ENCODE measurements at places on chromosomes 6 and 20.

GRCh38 chr6:23989885-23990533 is 136.0 kb upstream of the NRSN1 start:
- DNase-seq = no peak

GRCh38 chr6:157587127-157587926 is 206.3 kb downstream of the ZDHHC14 start:
- DNase-seq = no peak

DNA sequence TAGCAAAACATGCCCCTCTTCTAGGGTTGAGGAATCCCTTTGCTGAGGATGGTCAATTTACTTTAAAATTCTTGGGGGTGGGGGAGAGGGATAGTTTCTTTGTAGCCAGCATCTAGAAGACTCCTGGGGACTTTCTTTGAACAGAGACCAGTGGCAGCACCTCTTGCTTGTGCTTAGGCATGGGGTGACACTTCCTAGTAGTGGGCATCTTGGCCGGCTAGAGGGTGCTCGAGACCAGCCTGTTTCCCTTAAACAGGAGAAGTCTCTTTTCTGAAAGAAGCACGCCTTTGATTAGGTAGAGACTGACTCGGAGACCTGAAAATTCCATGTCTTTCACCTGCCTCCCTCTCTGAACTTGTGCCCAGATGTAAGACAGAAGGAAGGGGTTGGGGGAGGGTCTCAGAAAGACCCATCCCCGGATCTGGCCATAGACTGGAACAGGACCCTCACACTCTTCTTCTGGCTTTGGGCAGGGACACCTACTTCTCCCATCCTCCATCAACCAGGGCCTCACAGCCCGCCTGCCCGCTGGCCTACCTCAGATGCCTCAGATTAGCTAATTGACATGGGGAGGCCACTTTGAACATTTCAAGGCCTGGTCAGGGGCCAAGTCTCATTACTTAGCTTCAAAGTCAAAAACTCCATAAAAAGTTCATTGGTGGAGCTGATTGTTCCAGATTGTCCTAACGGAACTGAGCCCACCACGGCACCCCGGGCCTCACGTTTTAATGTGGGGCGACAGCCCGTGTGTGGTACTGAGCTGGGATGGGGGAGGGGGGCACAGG is 172.2 kb downstream of the CDC5L start:
- DNase-seq = no peak

GRCh38 chr6:90033746-90034271 is 139.5 kb downstream of the GJA10 start:
- DNase-seq = no peak

DNA sequence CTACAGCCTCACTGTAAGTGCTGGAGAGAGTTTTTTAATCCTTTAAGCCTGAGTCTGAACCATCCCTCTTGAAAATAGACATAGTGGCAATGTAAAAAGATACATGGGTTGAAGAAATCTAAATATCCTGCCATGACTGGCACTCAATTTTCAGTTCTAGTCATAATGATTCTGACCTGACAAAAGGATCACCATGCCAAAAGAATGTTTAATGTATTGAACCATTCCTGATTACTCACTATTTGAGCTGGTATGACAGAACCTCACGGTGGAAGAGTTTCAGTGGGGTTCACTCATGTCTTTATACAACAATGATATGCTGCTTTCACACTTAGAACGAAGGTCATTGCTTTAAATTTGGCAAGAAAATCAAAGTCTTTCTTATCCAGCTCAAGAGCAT is 93.4 kb downstream of the HIVEP2 start:
- DNase-seq = no peak

- peak; percentile 90 for DNase-seq
Observed at GRCh38 chr6:32369660-32370059, 2.0 kb downstream of the TSBP1 start.

GRCh38 chr20:1898482-1899240 is 3.5 kb downstream of the SIRPA start:
- no peak for DNase-seq

GRCh38 chr6:118281291-118281690 is 266.8 kb upstream of the PLN start:
- DNase-seq = no peak

GRCh38 chr20:19973961-19974629 is 43.1 kb upstream of the NAA20 start:
- DNase-seq = peak; percentile 85

DNA sequence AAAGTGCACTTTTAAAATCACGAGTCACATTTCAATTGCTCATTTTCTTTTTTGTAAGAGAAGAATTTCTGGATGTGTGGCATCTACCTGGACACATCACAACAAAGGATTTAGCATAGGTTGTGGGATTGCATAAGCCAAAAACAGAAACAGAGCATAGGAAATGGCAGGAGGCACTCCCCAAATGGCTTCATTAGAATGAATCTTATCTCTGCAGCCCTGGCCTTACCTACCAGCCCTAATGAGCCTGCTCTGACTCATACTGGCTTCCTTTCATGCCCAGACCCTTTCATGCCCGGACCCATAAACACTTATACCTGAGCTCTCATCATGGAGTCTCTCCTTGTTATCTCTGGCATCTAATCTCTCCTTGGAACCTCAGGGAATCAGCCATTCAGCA is 23.9 kb upstream of the SPTLC3 start:
- DNase-seq = no peak

- peak; percentile 75 for DNase-seq
Observed at GRCh38 chr6:39669207-39669972, 55.8 kb downstream of the KIF6 start.

DNA sequence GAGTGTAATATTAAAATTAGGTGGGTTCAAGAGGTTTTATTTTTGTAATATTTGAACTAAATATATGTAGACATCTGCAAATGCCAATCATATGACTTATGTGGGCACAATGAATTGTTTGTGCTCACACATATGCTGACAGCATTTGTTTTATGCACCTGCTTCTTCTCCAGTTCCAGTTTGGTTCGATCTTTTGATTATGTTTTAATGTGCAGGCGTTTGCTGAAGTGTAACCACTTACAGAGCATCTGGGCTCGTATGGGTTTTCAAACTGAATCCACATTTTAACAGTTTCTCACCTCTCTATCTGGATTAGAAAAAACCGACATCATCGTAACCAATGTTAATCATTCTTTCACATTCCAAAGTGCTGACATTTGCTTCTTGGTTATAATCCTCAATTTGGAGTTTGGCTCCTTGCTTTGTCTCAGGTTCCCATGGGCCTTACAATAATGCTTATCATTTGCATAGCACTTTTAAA is 129.1 kb upstream of the SPACA1 start:
- DNase-seq = no peak

GRCh38 chr20:16417001-16417400 is 156.2 kb downstream of the KIF16B start:
- DNase-seq = no peak

DNA sequence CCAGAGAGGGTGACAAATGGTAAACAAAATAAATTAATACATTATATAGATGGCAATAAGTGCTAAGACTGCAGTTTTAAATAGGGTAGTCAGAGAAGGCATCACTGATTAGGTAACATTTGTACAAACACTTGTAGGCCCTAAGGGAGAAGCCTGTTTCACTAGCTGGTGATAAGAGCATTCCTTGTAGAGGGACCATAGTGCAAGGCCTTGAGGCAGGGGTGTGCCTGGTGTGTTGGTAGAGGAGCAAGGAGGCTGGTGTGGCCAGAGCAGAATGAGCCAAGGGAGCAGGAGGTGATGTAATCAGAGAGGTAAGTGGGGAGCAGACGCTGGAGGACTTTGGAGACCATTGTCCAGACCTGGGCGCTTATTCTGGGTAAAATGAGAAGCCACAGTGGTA is 70.7 kb downstream of the ANKRD6 start:
- no peak for DNase-seq

- DNase-seq = no peak
Observed at GRCh38 chr6:116535109-116535508, 10.4 kb downstream of the TRAPPC3L start.

DNA sequence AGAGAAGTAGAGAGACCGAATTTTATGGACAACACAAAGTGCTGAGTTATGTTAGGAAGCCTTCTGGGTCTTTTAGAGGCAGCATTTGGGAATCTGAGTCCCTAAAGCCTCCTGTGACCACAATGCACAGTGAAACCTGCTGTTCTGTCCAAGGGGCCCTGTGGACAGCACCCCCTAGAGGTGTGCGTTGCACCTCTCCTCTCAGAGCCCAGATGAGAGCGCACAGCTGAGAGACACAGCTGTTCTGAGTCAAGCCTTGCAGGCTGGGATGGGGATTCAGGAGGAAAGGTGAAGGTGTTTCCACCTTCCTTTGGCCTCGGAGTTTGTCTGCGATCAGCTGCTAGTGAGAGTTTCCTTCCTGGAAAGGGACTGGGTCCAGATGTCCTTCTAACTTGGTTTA is 13.0 kb downstream of the PCK1 start:
- no peak for DNase-seq

DNA sequence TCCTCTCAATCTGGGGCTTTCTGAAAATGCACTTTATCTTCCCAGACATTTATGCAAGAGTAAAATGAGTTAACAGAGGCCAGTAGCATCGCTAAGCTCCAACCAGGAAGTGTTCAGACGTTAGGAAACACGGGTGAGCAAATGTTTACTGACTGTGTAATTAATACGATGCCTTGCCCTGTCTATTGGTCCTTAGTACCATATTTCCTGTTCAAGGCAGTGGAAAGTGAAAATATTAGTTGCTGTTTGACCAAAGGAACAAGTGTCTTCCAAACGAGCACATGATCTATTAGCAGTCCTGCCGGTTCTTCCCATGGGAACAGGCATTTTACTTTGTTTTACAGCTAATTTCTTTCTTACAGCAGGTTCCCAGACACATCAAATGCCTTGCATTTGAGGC is 311.1 kb upstream of the JAG1 start:
- DNase-seq = no peak

DNA sequence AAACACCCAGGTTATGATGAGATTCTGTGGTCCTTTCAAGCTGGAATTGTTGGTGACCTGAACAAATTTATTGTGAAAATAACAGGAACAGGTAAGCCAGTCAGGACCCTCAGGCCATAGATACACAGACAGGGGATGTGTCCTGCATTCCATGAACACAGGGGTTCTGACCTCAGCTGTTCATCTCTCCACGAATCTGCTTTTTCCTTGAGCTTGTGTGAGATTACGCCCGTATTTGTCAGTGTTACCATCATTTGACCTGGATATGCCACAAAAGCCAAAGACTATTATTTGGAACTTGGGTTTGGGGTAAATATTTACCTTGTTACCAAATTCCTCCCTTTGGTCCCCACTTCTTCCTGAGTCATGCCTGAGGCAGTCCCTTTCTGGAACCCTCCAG is 288.9 kb downstream of the PREX1 start:
- DNase-seq = no peak

- DNase-seq = no peak
Observed at GRCh38 chr6:153047386-153047785, 44.9 kb upstream of the MTRF1L start.

- DNase-seq = no peak
Observed at GRCh38 chr6:34177181-34177591, 31.3 kb upstream of the GRM4 start.

DNA sequence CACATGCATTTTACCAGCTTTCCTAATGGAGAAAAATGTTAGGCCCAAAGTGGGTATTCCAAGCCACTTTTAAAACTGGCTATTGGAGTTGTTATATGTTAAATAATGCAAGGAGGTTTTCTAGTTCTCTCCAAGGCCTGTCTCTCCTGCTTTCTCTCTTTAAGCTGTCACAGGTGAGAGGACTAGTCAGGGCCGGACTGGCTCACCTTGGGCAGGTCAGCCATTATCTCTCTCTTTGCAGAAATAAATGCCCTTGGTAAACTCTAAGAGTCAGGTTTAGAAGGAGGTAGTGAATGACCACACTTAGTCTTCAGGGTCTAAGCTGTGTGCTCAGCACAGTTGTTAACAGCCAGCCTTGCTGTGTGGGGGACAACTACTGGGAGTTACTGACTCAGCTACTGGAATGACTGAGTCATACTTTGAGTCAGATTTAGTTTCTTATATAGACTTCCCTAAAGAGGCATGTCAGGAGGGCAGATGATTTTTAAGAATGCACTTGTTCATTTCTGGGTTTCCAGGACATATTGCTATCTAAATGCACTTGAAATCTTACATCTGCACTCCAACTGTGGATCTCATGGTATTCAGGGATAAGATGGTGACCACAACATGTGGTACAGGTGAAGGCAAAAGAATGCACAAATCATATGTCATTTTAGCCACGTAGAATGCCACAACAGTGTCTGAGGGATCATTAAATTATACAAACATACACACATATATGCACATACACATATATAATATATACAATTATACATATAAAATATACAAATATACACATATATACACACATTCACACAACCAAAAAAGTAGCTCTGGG is 719.4 kb downstream of the EPM2A start:
- peak; percentile 92 for DNase-seq

- no peak for DNase-seq
Observed at GRCh38 chr6:106110164-106110826, 24.2 kb downstream of the PRDM1 start.

All from fibroblast of skin of right quadriceps (primary cell).